WERI-Rb-1 (cell line): ENCODE measurements at places on chromosomes 1 and 21.
A peak's percentile ranks its signal among the peaks of the same experiment; 100 is the strongest.

DNA sequence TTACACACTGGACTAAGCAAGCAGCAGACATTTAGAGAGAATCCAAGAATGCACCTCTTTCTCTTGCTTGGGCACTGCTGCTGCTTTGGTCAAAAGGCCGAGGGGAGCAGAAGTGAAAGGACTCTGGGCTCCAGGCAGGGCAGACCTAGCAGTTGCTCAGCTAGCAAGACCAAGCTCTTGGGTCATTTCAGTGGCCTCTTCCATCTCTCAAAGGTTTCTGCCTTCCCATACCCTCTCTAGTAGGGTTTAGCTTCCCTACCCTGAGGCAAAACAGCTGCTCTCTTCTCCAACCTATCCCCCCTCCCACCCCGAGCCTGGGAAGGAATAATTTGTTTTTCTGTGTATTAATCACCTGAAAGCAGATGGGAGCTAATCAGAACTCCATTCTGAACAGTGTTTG is 25.8 kb downstream of the TFAP2E start:
- no peak for DNase-seq

DNA sequence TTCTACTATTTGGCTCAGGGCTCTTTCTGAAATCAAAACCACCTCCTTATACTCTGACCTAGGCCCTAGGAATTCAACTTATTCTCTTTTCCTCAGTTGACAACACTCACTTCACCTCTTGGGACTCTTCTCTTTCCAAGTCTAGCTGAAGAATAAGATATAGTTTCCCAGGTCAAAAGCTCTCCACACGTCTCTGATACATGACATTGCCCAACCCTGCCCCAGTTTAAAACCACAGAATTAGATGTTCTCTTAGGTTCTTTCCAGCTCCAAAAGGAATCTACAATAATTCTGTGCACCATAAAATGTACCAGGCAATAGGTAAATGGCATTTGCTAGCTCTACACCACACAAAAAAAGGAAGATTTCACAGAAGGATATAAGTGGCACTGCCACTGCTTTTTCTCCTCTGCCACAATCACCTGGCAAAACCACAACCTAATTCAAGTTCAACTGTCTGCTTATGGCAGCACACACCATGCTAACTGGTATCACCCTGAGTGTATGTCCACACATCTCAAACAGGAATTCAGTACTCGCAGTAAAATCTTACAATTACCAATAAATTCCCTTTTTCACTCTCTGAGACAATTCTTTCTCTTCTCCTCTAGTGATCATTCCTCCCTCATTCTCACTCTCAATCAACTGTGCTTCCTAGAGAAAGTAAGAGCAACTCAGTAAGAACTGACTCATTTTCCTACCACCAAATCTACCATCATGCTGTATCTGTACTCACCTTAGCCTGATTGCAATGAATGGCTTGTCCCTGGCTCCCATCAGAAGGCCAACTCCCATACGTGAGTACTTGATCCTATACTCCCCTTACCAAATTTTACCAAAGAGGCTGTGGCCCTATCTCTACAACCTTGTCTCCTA is 27.3 kb downstream of the ZBTB8OS start:
- DNase-seq, result no peak

DNA sequence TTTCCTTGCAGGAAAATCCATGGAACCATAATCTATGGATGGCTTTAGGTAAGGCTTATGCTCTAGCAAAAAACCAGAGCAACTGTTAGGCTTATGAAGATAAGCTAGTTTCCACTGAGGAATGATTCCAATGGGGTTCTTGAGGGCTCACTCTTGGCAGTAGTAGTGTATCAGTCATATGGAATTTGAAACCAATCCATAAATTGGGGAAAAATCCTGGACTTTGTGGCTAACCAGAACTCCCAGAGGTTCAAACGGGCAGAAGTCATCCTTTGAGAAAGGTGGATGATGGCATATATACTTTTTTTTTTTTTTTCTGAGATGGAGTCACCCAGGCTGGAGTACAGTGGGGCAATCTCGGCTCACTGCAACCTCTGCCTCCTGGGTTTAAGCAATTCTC is 54.2 kb upstream of the ATF3 start:
- no peak for DNase-seq

DNA sequence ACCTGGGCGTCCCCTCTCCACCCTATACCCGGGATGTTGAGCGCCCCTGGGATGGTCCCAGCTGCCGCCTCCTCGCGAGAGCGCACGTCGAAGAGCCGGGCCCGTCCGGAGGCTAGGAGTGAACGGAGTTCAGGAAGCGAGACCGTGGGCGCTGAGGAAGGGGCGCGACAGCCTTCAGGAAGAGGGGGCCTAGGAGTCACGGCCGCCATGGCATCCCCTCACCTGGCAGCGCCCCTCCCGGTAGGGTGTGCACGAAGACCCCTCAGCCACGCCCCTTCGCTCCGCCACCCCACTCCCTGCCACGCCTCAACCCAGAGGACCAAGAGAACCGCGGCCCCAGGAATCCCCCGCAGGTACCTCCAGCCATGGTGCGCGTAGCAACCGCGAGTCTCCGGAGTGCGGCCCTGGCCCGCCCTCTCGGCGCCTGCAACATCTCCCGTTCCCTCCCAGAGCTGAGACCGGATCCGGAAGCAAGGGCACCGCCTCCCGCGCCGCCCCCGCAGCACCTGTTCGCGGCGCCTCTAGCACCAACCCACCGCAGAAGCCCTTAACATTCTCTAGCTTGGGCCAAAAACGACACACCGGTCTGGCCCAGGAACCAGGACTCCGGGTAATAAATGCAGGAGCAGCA is at the start of gene TSTD1:
TSS of gene TSTD1 (minus strand) at position 442 of the 631 bp plus-strand sequence. CDS start at position 367, 75 bp downstream.
- DNase-seq, result peak; percentile 82

GRCh38 chr1:94863919-94864318 is 43.8 kb downstream of the SLC44A3 start:
- DNase-seq, result no peak

DNA sequence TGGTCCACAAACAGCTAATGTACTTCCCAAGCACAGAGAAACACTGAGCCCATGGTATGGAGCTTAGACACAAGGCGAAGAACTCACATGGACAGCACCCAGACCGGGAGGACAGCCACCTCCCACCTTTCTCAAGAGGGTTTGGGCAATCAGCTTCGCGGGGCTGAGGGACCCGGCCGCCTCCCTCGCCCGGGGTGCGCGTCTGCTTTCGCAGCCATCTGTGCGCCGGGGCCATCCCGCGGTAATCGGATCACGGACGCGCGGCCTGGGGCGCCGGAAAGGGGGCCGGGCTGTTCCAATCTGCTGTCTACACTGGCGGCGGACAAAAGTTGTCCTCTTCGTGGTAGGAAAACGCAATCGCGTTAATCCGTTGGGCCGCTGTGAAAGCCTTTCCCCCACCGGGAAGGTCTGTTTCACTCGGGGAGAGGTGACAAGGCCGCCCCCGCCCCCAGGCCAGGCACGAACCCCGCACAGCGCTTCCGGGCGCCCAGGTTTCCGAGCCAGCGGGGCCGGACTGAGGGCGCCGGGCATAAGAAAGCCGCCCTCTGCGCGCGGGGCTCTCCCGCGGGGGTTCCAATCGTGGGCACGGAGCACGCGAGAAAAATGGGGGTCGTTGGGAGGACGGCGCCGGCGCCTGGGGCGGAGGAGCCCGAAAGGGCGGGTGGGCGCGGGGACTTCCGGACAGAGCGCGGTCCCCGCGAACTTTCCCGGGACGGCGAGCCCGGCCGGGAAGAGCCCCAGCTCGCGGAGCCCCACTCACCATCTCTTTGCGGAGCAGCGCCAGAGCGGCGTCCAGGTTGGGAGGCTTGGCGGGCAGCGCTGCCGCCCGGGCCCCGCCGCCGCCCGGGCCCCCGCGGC is 664 bp downstream of the FAM89A start:
- peak; percentile 96 for DNase-seq

DNA sequence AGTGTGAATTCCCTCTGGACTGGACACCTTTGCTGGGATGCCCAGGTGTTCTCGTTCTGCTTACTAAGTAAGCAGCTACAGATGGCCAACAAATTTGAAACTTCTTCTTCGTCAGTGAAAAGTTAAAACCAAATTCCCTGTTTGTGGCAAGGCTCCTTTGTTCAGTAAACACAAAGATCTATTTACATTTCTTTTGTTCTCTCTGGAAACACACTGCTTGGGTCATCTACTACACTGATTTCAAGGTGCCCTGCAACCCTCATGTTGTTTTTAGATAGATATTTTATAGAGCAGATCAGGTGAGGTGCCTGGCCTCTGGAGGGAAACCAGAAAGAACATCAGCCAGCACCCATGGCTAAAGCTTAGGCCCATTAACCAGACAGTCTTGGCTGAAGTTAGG is 157.2 kb upstream of the UBE2U start:
- DNase-seq, result no peak

DNA sequence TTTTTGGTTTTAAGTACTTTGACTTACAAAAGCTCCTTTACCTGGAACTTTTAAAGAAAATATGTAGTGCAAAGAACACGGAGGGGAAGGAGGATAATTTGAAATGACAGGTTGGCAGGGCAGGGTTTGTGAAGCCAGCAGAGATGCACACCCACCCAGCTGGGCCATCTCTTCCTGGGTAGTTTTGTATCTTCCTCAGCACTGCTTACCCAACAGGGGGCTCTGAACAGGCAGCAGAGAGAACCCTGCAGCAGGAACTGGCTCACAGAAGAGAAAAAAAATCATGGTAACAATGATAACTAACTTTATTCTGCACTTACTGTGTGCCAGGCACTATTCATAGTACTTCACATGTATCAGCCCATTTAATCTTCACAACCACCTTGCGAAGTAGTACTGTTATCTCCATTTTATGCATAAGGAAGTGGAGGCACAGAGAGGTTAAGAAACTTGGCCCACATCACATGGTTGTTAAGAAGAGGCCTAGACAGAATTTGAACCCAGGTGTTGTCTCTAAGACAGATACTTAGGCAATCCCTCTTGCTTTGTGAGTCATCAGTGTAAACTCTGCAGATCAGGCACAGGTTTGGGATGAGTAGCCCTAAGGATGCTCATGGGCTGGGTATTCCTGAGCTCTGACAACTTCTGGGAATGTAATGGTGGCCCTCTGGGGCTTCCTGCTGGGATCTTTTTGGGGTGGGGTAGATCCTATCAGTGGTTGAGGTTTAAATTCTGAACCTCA is 60.8 kb downstream of the ELK4 start:
- DNase-seq, result peak; percentile 7

- peak; percentile 57 for DNase-seq
These were observed 238.5 kb downstream of the TTLL7 start for GRCh38 chr1:83760226-83761021.

GRCh38 chr1:172203135-172203823 is 217.2 kb upstream of the C1orf105 start:
- no peak for DNase-seq

GRCh38 chr1:46757956-46758528 is 39.1 kb upstream of the EFCAB14 start:
- DNase-seq, result no peak

- DNase-seq, result no peak
These were observed 43.4 kb downstream of the AHDC1 start for GRCh38 chr1:27560268-27561123.

- no peak for DNase-seq
These were observed 280.4 kb downstream of the CACNA1E start for GRCh38 chr1:181763736-181764135.

DNA sequence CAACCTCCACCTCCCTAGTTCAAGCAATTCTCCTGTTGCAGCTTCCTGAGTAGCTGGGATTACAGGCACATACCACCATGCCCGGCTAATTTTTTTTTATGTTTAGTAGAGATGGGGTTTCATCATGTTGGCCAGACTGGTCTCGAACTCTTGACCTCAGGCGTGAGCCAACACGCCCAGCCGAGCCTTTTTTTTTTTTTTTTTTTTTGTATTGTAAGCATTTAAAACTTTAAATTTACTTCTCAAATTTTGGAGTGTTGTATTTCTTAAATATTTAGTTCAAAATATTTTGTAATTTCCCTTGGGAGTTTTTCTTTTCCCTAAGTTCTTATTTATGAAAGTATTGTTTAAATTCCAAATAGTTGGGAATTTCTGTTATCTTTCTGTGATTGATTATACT is 9.2 kb upstream of the SCAF4 start:
- no peak for DNase-seq

DNA sequence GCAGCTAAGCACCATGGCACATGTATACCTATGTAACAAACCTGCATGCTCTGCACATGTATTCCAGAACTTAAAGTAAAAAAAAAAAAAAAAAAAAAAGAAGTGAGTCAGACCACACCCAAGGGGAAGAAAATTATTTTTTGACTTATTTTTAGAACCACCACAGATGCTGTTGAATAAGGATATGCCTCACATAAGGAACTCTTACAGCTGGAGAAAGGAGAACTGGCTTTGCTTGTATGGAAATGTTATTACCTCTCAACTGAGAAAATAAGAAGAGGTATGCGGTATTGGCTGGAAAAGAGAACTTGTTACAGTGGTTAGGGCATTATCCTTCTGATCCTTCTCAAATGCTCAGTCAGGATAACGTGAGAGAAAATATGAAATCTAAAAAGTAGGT is 27.5 kb upstream of the FCER1A start:
- DNase-seq, result no peak

GRCh38 chr1:48749068-48749467 is 27.6 kb downstream of the BEND5 start:
- DNase-seq, result no peak

DNA sequence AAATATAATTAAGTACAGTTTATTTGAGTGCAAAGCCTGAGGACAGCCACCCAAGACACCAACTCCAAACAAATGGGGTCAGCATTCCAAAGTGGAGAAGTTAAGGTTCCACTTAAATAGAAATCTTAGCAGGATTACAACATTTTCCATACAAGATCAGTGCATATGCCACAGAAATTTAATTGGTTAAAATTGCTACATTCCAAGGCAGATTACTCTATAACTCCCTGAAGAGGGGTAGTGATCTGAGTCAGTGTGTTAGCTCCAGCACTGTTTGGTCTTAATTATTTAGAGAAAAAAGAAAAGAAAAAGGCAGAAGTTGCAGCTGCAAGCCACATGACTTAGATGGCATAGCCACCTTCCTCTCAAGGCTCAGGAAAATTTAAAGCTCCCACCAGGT is 297.5 kb downstream of the HHIPL2 start:
- no peak for DNase-seq

GRCh38 chr1:209633335-209633997 is 18.8 kb downstream of the LAMB3 start:
- DNase-seq, result no peak

DNA sequence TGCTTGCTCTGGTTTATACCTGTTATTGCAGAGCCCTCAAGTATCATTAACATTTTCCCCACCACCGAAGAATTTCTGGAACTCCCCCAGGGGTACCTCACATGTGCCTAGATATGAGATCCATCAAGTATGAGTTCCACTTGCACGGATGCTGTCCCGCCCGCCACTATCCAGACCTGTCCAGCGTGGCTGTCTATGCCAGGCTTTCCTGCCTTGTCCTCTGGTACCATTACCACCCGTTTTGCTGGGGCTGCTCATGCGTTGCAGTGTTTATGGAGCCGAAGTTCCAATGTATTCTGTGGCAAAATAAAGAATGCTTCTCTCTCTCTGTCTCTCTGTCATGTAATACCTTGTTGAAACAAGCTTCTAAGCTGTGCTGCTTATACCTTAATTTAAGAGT is 543.5 kb upstream of the PTBP2 start:
- no peak for DNase-seq
